ENCODE measurements at places on chromosomes 2 and 18.

DNA sequence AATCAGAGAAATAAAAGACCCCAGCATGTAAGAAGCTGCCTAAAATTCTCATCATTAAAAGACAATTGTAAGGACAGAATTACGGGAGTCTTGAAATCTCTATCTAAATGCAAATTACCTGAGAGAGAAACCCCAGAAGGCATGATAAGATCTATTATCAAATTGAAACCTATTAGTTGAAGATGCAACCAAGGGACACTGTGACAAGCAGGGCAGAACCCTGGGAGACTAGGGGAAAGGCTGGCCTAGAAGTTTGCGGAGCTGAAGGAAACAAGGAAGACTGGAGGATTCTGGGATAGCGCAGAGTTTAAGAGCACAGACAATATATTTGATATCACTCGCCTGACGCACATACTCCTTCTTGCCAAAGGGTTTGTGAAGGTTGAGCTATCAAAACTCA lies 319.5 kb upstream of the CHAC2 start:
- no peak for DNase-seq

DNA sequence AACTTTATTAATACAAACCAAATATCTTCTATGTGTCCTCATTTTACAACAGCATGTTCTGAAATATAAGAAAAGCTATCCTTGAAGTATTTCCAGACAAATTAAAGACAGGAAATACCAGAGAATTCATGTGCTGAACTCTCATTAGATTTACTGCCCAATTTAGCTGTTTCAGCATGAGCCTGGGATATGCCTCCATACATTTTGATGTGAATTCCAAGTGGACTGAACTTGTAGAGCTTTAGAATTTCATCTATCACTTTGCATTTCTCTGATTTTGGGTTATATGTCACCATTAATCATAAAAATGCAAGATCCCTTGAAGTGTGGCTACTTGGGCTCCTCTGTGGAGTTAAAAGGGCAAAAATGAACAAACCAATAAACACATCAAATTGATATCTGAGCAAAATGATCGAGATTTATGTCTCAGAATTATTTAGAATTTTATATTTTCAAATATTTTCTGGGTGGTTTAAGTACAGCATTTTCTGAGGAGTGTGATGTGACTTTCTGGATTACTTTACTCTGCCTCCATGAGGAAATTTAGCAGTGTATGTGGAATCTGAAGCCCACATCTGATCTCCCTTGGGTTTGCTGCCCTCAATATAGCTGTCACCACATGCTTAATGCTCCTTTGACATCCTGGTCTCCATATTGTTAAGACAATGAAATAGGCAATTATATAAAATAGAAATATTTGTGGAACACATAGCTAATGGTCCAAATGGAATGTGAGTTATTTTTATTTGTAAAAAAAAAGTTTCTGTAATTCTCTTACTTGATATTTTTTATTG lies 206.6 kb upstream of the RBMS1 start:
- no peak for DNase-seq

DNA sequence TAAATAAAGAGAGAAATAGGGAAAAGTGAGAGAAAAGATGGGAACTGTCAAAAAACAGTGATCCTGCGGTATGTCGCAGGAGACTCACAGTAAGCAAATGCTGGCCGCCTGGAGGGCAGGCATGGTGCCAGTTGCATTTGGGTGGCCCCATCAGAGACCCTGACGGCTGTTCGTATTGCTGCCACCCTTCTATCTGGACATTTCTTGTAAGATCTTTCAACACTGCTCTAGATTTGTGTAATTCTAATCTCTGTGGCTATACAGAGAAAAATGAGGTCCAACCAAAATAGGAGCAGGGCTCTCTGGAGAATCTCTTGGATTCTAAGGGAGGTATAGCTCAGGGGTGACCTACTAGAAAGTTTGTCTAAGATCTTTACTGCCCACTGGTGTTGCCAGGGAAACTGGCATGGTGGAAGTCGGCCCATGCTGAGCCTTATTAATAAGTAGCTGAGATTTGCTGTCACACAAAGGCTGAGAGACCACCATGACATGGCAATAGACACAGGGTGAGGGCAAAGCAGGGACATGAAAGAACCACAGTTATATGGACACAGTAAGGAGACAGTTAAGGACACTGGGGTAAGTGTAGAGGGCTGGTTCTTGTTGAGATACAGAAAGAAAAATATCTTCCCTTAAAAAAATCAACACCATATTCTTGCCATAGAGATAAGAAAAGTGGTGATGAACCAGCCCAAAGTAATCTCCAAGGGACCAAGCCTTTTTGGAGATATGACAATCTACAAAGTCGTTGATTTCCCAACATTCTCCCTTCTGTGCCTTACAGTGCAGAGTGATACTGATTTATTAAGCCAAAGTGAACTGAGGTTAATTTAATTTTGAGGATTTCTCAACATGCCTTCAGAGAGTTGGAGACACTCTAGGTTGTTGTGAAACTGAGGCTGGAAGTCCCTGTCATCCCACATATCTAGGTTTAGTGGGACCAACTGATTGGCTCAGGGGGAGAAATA lies 26.4 kb upstream of the FZD7 start:
- no peak for DNase-seq

GRCh38 chr2:55025627-55026026 lies 24.6 kb downstream of the RTN4 start:
- DNase-seq, result no peak

DNA sequence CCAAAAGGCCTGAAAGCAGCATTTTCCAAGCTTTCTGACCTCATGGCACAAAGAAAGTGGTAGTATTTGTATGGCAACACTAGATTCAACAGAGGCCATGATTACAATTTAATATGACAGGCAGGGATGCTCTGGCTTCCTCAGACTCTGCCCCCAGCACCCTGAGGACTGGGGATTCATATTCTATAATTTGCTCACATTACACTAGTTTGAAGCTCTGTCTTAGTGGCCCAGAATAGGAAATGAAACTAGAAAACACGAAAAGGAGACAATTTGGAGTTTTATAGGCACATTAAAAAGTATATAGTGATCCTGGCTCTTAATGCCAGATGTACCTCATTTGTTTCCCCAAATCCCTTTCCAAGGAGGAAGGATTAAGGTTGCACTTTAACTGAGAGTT lies 173.0 kb upstream of the STK17B start:
- DNase-seq, result no peak

GRCh38 chr18:52437161-52437560 lies 97.2 kb downstream of the DCC start:
- DNase-seq, result no peak

DNA sequence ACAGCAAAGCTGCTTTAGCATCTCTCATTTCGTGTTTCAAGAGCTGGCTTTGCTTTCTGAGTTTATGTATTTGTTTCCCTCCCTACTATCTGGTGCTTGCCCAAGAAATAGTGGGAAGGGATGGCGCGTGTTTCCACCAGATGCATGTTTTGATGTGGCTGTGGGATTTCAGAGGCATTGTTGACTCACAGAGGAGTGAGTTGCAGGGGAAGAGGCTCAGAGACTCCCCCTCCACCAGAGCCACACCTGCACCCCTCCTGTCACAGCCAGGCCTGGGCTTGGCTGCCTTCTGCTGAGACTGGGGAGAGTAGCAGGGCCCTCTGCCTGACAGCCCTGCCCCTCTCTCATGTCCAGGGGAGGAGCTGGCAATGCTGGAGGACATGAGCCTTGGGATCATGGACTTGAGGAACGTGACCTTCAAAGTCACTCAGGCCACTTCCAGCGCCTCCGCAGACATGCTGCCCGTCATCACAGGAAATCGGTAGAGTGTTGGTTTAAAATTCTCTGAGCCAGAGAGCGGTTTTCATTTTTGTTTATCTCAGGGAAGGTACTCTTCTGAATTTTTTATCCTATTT lies 42.9 kb downstream of the COA5 start:
- DNase-seq, result no peak

GRCh38 chr2:101520246-101520645 lies 45.3 kb upstream of the RFX8 start:
- DNase-seq, result no peak

GRCh38 chr18:32771169-32771751 lies 1.6 kb downstream of the KLHL14 start:
- no peak for DNase-seq

DNA sequence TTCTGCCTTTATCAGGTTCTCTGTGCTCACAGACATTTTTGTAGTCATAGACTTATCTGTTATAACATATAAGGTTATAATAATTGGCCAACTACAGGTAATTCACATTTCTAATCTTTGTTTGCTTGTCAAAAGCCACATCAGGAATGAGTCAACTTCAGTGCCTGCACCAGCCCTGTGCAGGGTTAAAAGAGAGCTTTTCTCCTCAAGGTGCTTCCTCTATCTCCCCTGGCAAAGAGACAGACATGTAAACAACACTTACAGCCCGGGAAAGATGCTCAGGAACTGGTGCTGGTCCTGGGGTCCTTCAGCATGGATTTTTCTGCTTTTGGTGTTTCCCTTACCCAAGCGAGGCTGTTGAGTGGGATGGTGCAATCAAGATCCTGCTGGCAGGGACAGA lies 7.7 kb upstream of the EHD3 start:
- DNase-seq, result no peak

DNA sequence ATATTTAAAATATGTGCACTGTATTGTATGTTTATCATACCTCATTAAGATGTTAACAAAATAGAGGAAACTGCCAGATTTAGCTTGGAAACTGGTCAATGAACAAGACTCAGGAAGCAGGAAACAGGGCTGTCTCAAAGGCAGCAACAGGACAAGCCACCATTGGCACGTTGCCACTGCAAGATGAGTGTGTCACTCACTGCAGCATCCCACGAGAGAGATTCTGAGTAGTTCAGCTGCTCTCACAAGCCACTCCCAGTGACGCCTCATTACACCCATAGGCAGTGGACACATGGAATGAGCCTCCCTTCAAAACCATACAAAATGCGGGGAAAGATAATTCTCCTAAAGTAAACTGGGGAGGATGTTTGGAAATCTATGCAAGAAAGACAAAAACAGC lies 181.9 kb upstream of the DLGAP1 start:
- no peak for DNase-seq

- DNase-seq, result no peak
Measured at GRCh38 chr18:35688757-35689156, 107.2 kb downstream of the GALNT1 start.

DNA sequence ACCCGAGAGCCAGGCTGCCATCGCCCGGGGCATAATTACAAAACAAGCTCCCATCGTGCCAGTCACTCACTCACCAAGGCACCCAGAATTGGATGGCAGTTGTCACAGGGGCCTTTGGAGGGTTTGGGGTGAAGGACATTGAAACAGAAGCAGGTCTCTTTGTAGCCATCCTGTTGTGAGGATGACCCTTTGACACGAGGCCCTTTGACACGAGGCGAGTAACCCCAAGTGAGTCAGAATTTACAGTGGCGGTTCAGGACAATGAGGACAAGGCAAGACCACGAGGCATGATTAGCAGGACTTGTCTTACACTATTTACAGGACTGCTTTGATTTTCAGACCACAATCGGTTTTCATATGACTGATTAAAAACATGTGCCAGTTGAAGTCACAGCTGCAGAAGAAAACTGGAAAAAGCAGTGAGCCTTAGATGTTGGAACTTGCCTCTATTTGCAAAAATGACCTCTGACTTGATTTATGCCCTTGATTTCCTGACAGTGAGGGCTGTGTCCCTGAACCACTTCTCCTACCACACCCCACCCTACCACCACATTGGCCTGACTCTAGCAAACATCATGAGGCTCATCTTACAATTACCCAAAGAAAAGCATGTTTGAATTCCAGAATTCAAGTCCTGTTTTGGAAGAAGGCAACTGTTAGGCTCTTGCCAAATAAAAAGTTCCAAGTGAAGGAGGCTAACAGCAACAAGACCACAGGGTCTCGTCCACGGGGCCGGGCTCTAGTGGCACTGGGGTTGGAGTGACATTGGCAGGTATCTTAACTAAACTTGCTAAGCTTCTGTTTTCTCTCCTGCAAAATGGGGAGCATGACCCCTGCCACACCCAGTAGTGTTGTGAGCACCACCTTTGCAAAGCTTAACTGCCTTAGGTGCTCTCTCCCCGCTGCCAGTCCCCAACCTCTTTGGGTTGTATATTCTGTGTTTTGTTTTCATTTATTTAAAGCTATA lies 64.4 kb upstream of the FOSL2 start:
- no peak for DNase-seq

- DNase-seq, result no peak
Measured at GRCh38 chr2:219998714-219999227, 371.3 kb downstream of the SLC4A3 start.

DNA sequence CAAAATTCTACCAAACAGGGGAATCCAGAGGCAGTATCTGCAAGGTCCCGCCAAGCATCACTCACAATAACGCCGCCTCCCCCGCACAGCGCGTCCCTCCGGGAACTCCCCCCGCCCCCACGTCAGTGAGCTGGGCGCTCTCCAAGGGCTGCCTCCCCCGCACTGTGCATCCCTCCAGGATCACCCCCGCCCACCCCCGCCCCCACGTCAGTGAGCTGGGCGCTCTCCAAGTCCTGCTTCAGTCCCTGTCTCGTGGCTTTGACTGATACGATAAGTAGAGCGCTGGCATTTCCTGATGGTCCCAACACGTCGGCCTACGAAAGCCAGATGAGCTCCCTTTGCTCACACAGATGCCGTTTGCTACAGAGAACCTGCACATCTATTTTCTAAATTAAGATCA lies 130.7 kb upstream of the TPO start:
- no peak for DNase-seq

DNA sequence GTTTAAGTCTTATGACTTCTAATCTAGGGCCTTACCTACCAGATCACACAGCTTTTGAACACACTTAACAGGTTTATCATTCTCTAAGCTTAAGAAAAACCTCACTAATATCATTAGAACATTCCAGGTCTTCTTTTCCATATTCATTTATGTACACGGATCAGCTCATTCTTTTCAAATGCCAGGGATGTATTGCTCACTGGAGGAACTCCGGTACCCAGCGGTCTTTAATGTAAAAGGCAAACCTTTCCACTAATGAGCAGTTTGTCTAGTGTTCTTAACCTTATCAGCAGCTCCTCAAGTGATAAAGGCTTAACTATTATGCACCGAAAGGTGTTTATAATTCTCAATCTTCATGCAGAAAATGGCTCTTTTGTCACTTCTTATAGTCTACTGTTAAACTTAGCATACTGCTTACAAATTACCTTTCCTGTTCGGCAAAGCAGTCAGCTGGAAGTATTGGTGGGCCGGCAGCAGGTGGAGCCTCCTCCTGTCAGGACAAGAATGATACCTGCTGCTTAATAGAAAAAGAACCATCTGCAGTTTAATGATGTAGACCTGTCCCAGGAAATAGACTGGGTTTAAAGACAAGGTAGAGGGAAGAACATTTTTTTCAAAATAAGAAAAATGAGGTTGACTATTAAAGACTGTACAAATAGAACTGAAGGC lies 142.7 kb downstream of the FIGN start:
- no peak for DNase-seq
